Caudate nucleus (tissue), 63 donors: ENCODE measurements at places on chromosomes 12 and 14.

DNA sequence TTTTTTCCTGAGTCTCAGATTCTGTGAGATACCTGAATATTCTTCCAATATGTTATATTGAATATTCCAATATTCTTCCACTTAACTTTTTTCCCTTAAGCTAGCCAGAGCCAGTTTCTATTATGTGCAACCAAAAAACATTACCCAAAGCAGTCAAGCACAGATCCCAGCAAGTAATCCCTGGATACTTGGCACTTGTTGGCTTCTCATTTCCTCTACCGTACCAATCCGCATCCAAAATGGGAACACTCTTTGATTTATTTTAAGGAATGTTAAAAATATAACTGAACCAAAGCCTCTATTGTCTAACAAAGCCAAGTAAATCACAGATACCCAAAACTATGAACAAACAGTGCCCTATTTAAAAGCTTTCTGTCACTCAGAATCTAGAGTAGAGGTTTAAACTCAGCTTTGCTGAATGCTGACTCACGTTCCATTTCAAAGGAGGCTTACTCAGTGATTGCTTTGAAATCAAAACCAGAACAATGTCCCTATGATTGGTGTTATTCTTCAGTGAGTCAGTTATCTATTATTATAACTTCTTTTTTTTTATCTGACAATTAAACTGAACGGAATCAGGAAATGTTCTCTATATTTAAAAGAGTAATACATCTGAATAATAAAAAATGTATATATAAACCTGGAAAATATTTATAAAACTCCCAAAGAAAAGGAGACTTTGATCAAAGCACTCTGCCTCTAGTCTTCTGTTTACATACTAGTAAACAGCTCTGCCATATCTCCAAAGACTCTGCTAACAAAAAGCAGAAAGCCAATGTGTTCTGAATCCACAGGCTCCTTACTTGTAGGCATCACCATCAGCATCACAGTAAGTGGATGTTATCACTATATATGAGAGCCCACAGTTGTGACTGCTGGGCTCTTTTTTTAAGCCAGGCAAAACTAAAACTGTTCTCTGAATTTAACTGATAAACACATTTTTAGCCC, 360.8 kb downstream of the CCDC91 start:
- no peak for DNase-seq

DNA sequence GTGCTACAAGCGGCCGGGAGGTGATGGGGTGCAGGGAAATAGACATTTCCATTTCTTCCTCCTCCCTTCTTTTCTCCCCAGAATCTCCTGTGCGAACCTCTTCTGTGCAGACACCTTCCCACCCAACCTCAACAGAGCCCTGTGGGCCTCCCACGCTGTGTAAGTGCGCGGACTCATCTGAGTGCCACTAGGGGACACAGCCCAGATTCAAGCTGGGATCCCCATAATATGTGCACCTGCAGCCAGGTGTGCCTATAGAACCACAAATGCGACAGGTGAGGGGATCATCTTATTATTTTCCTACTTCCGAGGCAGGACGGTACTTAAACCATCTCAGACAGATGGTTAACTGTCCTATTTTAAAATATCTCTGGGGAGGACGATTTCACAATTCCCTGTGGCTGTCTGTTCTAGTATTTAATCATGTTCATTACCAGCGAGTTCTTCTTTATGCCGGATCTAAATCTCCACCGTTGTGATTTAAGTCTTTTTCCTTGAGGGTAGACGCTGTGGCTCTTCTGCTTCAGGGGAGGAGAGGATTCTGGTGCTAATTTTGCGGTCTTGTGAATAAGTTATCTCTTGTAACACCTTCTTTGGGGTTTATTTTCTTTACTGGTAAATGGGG, 17.2 kb upstream of the CACNA1C start:
- no peak for DNase-seq

DNA sequence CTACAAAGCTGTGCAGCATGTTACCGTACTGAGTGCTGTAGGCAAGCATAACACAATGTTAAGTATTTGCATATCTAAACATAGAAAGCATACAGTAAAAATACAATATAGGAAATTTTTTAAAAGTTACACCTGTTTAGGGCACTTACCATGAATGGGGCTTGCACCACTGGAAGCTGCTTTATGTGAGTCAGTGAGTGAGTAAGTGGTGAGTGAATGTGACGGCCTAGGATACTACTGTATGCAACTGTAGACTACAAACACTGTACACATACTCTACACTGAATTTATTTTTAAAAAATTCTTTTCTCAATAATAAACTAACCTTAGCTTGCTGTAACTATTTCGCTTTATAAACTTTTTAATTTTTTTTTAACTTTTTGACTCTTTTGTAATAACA, 82.1 kb upstream of the FSCB start:
- no peak for DNase-seq

DNA sequence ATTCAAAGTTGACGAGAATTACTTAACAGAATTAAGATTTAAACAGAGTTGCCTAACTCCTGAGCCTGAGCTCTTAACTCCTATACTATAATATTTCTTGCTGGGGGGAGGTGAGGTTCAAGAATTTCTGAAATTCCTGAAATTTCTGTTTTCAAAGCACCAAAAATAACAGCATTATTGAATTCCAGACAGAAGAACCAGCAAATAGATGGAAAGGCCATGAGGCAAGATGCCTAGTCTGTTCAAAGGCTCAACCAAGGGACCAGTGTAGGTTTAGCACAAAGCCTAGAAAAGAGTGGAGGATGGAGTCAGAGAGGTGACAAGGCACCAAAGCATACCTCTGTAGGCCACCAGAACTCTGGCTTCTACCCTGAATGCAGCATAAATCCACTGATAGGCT, 76.4 kb downstream of the PPP1R12A start:
- no peak for DNase-seq

DNA sequence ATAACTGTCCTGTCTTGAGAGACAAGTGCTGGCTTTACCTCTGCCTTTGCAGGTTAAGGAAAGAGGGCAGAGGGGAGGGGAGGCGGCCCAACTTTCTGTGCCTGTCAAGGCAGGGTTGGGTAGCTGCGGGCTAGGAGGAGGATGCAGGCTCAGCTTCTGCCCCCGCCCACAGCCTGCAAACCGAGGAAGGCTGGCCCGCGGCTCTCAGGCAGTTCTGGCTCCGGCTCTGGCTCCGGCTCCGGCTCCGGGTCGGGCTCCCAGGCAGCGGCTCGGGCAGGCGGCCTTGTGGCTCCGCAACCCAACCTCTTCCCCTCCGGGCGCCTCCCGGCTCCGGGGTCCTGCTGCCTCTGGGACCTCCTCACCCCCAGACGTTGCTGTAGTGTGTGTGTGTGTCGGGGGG, 92.9 kb downstream of the TMEM30B start:
- DNase-seq, result no peak

- DNase-seq, result no peak
Observed at GRCh38 chr14:36517242-36518030, 2.6 kb downstream of the NKX2-1 start.

- DNase-seq, result no peak
Observed at GRCh38 chr14:53934778-53935414, 21.7 kb downstream of the BMP4 start.

DNA sequence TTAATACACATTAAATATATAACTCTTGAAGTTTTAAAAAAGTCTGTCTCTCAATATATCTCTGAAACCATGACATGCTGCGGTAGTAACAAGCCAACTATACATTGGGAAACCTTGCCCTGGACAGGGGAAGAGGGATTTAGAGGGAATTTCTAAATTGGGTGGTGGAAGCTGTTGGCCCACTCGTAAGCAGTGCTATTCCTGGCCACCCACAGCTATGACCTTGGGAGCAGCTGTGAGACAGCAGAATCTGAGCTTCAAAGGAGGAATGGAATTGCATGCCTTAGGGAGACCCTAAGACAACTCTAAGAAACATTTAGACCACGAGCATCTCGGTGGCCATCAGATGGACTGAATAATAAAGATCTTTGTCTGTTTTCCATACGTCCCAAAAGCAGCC, 15.8 kb upstream of the GCH1 start:
- no peak for DNase-seq

- DNase-seq, result no peak
Observed at GRCh38 chr14:35383569-35384454, 20.7 kb downstream of the NFKBIA start.

DNA sequence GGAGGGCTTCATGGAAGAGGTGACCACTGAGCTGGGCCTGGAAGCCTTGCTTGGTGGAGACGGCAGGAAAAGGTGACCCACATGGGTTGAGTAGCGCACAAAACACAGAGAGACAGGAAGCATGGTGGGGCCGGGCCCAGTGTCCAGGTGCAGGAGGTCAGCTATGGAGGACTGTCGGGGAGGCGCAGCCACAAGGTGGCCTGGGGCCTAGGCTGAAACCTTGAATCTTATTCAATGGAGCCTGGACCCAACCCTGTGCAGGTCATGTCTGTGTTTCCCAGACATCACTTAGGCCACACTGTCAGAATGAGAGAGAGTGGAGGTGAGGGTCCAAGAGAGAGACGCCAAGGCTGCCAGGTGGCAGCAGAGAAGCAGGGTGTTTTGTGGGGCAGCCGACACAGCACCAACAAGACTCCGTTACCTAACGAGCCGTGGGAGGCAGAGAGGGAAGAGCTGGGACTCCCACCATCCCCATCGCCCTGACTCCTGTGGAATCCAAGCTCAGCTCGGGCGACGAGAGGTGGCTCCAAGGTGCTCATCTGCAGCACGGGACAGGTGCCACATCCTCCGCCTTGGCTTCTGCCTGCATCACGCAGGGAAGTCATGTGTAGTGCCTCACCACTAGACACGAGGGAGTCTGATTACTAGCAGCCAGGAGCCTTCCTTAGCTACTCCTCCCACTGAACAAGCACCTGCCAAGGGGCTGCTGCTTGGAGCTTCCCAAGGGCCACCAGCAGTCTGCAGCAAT, 38.7 kb downstream of the DEGS2 start:
- peak; percentile 28 for DNase-seq

GRCh38 chr14:69473946-69474345, 10.6 kb upstream of the PLEKHD1 start:
- no peak for DNase-seq

GRCh38 chr12:77855548-77855947, 24.9 kb downstream of the NAV3 start:
- DNase-seq, result no peak

- no peak for DNase-seq
Observed at GRCh38 chr12:87280893-87281292, 748.3 kb downstream of the C12orf50 start.

DNA sequence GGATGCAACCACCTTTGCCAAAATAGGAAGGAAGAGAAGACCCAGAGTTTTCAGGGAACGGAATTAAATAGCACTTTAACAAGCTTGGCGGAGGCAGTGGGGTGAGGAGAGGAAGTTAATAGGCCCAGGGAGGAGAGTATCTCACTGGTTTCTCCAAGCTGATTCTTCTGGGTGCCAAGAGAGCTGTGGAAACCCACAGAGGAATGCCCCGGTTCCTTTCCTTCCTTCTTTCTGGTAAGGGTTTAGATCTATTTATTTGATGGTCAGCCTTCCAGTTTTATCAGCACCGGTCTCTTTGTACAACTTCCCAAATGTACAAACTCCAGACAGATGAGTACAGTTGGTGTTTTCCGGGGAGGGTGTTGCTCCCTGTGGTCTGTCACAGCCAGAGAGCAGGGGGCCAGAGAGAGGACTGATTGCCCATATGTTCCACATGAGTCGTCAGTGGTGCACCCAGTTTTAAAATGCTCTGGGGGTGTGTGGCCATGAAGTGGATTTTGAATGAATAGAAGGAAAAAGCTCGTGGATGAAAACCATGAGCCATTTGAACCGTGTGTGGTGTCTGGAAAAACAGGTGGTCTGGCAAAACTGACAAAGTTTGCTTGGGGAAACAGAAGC, 26.6 kb downstream of the PRKCH start:
- DNase-seq, result no peak

GRCh38 chr12:76031081-76031413, 529 bp downstream of the PHLDA1 start:
- DNase-seq, result no peak

DNA sequence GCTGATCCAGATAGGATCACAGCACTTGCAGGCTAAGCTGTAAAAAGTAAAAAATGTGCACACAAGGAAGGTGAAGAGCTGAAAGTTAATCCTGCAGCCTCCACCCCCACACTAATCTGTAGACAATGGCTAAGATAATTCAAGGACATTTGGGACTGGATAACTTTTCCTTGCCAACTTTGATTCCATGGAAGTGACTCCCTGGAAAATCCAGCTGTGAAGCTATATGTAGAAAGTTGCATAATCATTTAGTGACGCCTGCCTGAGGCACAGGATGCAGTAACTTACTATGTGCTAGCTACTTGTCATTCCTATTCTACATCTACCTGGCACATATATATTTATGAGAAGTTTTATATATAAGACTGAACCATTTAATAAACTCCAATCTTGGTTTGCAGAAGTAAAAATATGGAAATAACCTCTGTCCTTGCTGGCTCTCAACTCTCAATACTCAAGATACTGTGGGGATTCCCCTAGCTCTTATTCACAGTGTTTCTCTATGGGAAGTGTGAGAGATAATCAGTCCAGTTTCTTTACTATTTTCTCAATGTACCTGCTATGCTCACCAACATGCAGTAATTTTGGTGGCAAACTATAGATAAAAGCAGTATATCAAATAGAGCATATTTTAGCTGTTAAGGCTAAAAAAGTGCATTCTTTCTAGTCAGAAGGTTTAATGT, 14.8 kb downstream of the LDHB start:
- no peak for DNase-seq

GRCh38 chr12:87305481-87305880, 723.7 kb downstream of the C12orf50 start:
- no peak for DNase-seq

DNA sequence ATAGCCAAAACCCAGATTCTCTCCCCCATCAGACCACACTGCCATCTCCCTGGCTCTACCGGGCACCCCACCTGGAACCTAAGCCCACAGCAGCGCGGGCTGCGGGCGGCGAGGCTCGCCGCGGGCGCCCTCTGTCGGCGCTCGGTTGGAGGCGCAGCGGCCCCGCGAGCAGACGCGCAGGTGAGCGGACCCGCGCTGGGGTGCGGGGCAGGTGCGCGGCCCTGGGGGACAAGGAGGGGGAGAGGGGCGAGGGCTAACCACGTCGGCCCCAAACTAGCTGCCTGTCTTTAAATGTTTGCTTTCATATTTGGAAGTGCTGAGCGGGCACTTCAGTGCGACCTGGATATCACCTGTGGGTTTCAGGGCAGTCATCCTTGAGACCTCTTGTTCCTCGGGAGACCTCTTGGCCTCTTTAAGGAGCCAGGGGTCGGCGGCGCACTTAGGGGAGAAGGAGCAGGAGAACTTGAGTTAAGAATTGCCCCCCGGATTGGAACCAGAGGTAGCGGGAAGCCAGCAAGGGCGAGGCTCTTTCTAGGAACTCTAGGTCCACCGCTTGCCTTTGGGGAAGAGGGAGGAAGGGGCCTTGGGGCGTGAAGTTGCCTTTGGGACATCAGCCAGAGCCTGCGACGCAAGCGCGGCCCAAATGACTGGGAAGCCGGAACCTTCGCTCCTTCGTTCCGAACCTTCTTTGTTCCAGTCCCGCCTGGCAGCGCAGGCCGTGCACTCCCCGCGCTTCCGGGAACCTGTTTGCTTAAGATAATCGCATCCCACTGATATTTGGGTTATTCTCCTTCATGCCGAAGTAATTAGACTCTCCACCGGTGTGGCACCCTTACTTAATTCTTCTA, 78.7 kb downstream of the NEDD1 start:
- no peak for DNase-seq
